ENCODE measurements at places on chromosomes 11 and 22. TPM values are rescaled to one million over a fixed set of nuclear protein-coding genes. Genes with fewer than 3 reads are reported as not detected.

GRCh38 chr11:64633555-64634159 is 42.6 kb downstream of the SLC22A12 start:
- no peak overlapping the region for H3K4me3 ChIP-seq
- H3K27ac ChIP-seq, result no peak overlapping the region
- no peaks in the 10 kb centered on the region for H3K36me3 ChIP-seq

DNA sequence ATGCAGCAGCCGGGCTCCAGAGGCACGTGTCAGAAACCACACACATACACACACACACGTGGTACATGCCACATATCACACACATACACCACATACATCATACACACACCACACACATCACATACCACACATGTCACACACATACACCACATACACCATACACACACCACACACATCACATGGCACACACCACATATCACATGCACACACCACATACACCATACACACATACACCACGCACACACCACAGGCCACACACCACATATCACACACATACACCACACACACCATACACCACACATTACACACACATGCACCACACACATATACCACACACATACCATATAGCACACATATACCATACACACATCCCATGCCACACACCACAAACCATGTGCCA is 97.5 kb upstream of the PRR5 start:
- H3K27me3 ChIP-seq, result peaks cover 8% of the 10 kb centered on the region
- no peak overlapping the region for H3K4me3 ChIP-seq
- no peaks in the 10 kb centered on the region for H3K4me1 ChIP-seq
- no peaks in the 10 kb centered on the region for H3K36me3 ChIP-seq
- no peak overlapping the region for H3K27ac ChIP-seq

- H3K27me3 ChIP-seq, result peaks cover 9% of the 10 kb centered on the region
- no peak overlapping the region for H3K27ac ChIP-seq
- DNase-seq, result no peak
Observed at GRCh38 chr11:13972944-13973343, 10.4 kb downstream of the SPON1 start.

DNA sequence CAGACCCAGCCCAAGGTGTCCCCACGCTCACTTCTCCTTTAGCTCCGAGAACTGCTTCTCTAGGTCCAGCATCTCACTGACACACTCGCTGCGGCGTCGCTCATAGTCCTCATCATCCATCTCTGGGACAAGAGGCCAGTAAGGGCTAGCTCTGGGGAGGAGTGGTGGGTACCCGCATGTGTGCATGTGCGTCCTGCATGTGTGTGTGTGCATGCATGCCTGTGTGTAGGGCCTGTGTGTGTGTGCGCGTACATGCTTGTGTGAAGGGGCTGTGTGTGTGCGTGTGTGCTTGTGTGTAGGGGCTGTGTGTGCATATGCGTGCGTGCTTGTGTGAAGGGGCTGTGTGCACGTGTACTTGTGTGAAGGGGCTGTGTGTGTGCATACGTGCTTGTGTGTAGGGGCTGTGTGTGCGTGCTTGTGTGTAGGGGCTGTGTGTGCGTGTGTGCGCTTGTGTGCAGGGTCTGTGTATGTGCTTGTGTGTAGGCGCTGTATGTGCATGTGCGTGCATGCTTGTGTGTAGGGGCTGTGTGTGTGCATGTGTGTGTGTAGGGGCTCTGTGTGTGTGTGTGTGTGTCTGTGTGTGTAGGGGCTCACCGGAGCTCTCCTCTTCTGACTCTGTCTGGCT is 3.3 kb downstream of the BRMS1 start:
- H3K36me3 ChIP-seq, result peaks cover 41% of the 10 kb centered on the region
- H3K27ac ChIP-seq, result no peak overlapping the region
- DNase-seq, result no peak
- H3K4me1 ChIP-seq, result peaks cover 41% of the 10 kb centered on the region

- H3K27me3 ChIP-seq, result no peaks in the 10 kb centered on the region
- no peak overlapping the region for H3K27ac ChIP-seq
- peaks cover 75% of the 10 kb centered on the region for H3K36me3 ChIP-seq
- no peak for DNase-seq
Observed at GRCh38 chr22:31431950-31432349, 32.5 kb downstream of the DRG1 start.

DNA sequence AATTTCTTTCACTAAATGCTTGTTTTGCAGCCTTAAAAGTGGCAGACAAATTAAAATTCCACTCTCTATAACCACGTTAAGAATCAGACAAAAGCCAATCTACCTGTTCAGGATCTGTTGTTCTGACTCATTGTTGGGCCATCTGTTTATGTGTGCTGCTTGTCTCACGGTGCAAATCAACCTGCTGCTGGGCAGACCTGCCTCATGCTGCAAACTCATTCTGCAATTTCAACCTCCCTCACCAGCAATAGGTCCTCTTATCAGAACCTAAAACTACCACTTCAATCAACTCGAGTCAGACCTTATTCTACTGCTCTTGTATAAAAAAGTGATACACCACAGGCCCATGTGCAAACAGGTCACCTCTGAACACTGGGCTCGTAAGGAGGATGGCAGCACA is 75.1 kb downstream of the LARGE2 start:
- H3K27me3 ChIP-seq, result no peaks in the 10 kb centered on the region
- H3K4me3 ChIP-seq, result no peak overlapping the region
- DNase-seq, result no peak
- no peak overlapping the region for H3K27ac ChIP-seq

DNA sequence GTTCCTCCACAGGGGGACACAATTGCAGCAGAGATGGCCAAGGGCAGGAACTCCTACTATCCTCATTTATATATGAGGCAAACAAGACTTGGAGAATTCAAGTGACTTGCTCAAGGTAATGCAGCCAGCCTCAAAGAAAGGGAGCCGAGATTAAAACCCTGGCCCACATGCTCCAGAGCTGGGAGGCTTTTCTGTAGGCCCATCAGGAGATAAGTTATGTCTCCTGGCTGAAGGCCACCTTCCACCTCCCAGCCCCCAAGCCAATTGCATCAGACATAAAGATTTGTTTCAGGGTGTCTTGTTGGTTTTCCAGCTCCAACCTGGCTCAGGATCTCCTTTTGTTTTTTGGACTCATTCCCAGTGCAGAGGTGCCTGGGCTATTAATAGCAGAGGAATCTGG is 59.5 kb downstream of the SMIM38 start:
- DNase-seq, result no peak
- H3K27ac ChIP-seq, result no peak overlapping the region
- H3K4me3 ChIP-seq, result no peak overlapping the region

GRIA4 gene
- not detected for total RNA-seq

NRIP3 gene
- total RNA-seq, result 3.4 TPM

DSCAML1 gene
- total RNA-seq, result 1.6 TPM

CHCHD10 gene
- total RNA-seq, result 30.6 TPM
